Esophagus squamous epithelium (tissue), 5 donors: ENCODE measurements at places on chromosomes 12 and 14. TPM values are rescaled to one million over a fixed set of nuclear protein-coding genes. Genes with fewer than 3 reads are reported as not detected.

DNA sequence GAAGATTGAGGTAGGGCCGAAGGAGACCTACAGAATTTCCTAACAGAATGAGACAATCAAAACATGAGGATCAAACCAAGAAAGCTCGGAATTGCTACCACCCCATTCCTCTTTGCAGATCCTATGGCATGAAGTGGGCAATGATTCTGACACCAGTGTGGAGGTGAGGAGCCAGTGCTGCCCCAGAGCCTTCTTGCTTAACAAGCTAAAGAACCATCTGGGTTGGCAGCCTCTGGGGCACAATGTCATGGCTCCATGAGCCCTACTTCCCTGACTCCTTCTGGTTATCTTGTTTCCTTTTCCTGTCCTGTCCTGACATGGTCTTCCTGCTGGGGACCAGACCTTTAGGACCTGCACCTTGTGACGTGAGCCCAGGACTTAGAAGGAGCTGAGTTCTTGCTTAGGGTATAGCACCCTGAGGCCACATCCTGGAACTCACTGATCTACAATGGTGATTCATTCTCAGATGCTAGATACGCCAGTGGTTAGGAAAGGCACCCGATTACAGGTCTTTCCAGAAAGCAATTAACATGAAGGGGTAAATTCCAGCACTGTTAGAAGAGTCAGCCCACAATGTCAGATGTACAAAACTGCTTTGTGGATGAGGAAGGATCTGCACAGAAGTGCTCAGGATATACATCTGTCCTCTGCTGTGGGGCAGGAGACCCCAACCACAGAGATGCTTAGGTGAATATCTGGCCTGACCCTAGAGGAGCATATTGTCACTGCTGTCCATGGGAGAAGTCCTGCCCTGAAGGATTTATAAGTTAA, 324.2 kb downstream of the ZFP36L1 start:
- H3K4me1 ChIP-seq: peaks cover 17% of the 10 kb centered on the region
- H3K27ac ChIP-seq: peak overlapping the region; percentile 69
- DNase-seq: no peak
- no peak overlapping the region for H3K4me3 ChIP-seq

DNA sequence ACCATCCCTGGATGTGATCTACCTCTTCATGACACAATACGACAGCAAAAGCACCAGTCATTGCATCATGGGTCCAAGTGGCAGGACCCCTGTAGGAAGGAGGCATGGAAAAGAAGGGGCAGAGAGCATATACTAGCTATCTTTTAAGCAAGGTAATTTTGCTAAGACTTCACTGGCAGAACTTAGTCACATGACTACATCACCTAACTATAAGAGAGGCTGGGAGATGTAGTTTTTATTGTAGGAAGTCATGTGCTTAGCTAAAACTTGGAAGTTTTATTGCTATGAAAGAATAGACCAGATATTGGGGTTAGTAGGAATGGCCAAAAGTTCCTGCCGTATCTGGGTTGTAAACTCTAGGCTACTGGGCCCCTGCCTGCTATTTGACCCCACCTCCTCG, 18.6 kb upstream of the CHST11 start:
- H3K36me3 ChIP-seq: no peaks in the 10 kb centered on the region
- H3K4me3 ChIP-seq: no peak overlapping the region
- peaks cover 10% of the 10 kb centered on the region for H3K27me3 ChIP-seq
- no peak overlapping the region for H3K27ac ChIP-seq
- H3K4me1 ChIP-seq: no peaks in the 10 kb centered on the region
- no peak for DNase-seq

The TAS2R30 gene
- total RNA-seq: 5.7 TPM

DNA sequence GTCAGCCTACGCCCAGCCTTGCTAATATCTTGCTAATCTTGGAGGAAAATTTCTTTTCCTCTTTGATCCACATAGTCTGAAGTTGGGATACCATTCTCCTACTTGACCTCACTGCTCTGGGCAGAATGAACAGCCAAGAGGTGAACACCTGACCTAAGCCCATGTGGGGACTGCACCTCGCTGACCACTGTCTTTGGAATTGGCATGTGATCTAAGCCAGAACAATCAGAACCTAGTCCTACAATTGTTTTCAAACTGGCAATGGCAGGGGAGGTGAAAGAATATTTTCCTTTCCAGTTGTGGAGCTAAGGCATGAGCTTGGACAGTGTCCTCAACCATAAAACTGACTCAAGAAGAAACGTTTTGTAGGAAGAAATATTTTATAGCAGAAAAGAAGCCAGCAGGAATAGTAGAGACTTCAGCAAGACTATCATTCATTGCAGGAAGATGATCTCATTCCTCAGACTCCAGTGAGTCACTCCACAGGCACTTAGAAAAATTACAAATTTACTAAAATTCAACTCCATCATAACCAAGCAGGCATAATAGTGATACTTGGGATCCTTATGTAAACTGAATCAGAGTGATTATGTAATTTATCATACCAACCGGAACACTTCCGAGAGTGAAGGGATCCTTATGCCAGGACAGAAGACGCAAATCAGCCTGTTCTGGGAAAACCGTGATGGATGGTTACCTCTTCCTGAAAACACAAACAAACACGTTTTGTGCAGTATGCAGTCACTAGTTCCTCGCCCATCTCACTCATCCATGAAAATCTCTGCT, 14.7 kb downstream of the PTPRO start:
- no peak for DNase-seq

GRCh38 chr12:117053597-117054201, 45.5 kb downstream of the TESC start:
- no peak overlapping the region for H3K27ac ChIP-seq
- H3K36me3 ChIP-seq: no peaks in the 10 kb centered on the region
- DNase-seq: no peak
- no peak overlapping the region for H3K4me3 ChIP-seq
- H3K4me1 ChIP-seq: peaks cover 5% of the 10 kb centered on the region

- H3K27ac ChIP-seq: no peak overlapping the region
- H3K4me1 ChIP-seq: no peaks in the 10 kb centered on the region
- no peak for DNase-seq
- H3K36me3 ChIP-seq: no peaks in the 10 kb centered on the region
These were observed 289.0 kb upstream of the RPL10L start for GRCh38 chr14:46940611-46941010.

- no peaks in the 10 kb centered on the region for H3K36me3 ChIP-seq
- no peaks in the 10 kb centered on the region for H3K4me1 ChIP-seq
- no peak overlapping the region for H3K27ac ChIP-seq
- no peak overlapping the region for H3K4me3 ChIP-seq
- peaks cover 28% of the 10 kb centered on the region for H3K27me3 ChIP-seq
These were observed 33.9 kb upstream of the TBX5 start for GRCh38 chr12:114439817-114440216.

DNA sequence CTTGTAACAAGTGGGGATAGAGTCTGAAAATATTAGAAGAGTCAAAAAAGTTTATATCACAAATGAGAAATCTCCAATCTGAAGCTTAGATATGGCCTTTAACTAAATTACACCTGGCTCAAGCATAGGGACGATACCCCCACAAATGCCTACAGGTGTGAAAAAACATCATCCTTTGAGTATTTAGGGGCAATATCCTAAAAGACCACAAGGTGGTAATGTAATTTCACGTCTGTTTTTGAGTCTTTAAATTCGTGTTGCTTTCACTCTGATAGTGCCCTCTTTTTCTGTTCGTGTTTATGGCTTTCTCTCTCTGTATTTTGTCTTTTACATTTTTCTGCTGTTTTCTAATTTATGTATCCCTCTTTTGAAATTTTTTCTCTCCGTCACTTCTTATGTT, 84.3 kb downstream of the ETNK1 start:
- DNase-seq: no peak
- H3K4me3 ChIP-seq: no peak overlapping the region
- no peaks in the 10 kb centered on the region for H3K36me3 ChIP-seq
- H3K4me1 ChIP-seq: no peaks in the 10 kb centered on the region
- no peaks in the 10 kb centered on the region for H3K27me3 ChIP-seq

The NFATC4 gene
- 2.7 TPM for total RNA-seq

- H3K4me1 ChIP-seq: no peaks in the 10 kb centered on the region
- H3K36me3 ChIP-seq: no peaks in the 10 kb centered on the region
- H3K27ac ChIP-seq: no peak overlapping the region
- DNase-seq: no peak
- H3K27me3 ChIP-seq: no peaks in the 10 kb centered on the region
- no peak overlapping the region for H3K4me3 ChIP-seq
These were observed 10.0 kb upstream of the FAM181A start for GRCh38 chr14:93917141-93917540.

DNA sequence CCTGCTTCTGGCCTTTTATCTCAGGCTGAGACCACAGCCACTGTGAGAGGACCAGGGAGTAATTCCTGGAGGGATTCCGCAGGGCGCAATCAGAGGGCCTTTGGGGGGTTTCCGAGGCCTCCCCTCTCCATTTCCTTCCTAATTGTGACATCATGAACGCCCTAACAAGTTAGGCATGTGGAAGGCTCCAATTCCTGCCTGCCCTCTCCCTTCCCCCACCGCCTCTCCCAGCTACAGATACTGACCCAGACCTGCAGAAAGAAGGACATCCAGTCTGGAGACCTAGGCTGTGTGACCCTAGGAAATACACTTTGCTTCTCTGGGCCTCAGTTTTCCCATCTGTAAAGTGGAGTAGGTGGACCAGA, 637.9 kb downstream of the MED13L start:
- no peak overlapping the region for H3K4me3 ChIP-seq
- no peak for DNase-seq
- no peak overlapping the region for H3K27ac ChIP-seq

- H3K36me3 ChIP-seq: peaks cover 21% of the 10 kb centered on the region
- no peak overlapping the region for H3K27ac ChIP-seq
- DNase-seq: no peak
- H3K4me1 ChIP-seq: no peaks in the 10 kb centered on the region
- H3K4me3 ChIP-seq: no peak overlapping the region
These were observed 77.4 kb downstream of the AACS start for GRCh38 chr12:125142601-125143000.

The LPAR5 gene
- total RNA-seq: 46.0 TPM
